Fibroblast of villous mesenchyme (primary cell): ENCODE measurements at places on chromosomes 6 and 20. TPM values are rescaled to one million over a fixed set of nuclear protein-coding genes. Genes with fewer than 3 reads are reported as not detected.

DNA sequence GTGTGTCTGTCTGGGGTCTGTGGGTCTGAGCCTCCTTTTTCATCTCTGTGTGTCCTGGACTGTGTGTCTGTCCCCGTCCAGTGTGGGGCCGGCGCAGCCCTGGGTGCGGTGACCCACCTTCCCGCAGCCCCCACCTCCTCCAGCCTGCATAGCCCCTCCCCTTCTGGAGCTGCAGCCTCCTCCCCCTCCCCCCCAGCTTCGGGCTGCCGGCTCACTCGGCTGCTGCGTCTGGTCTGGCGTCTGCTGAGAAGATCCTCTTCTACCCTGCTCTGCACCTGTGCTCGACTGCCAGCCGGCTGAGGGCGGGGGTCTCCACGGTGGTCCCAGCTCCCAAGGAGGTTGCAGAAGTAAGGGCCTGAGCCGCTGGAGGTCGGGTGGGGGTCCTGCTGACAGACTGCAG is 7.6 kb upstream of the LKAAEAR1 start:
- no peak for DNase-seq

GRCh38 chr6:1004885-1005630 is 306.8 kb upstream of the FOXQ1 start:
- peak; percentile 63 for DNase-seq

DNA sequence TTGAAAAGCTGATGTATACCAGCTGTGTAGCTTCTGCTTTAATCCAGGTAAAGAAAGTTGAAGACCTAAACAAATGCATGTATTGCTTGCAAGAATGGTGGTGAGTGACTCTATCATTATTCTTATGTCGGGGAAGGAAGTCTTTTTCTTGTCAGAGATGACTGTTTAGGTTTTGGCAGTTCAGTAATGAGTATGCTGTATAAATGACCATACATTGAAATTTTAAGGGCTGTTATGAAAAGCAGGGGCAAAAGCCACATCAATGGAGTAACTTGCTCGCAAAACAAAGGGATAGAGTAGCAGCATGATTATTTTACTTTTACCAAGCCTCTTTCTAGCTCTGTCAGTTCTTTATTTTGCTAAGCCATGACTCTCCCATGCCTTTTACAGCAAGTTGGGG is 55.9 kb upstream of the NUP153 start:
- no peak for DNase-seq

DNA sequence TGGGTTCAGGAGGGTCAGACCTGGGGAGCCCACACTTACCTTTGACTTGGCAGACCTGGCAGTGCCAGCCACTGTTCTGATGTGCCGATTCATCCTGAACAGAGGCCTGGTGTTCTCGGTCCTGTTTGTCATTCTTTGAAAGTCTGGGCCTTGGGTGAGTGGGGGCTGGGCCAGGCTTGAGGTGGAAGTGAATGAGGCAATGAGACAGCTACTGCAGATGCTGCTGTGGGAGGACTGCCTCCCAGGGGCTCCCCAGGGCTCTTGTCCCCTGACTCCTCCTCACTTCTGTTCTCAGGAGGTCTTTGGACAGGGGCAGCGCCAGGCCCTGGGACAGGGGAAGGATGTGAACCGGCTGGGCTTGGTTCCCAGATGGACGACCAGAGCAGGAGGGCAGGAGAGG is 5.6 kb upstream of the TREML4 start:
- no peak for DNase-seq

DNA sequence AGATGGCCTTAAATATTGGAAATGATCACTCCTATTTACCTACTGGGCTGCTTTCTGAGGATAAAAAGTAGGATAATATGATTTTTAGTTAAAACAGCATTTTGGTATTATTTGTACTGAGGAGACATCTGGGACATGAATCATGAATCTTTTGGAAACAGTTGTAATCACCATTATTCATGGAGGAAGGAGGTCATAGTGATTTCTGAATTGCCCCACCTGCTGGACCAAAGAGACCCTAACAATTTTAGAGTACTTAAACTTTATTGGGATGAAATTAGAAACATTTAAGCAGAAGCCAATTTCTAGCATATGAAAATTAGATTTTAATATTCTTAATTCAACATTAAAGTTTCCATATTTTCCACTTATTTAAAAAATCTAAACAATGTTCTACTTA is 108.4 kb upstream of the SIM1 start:
- DNase-seq: peak; percentile 36

DNA sequence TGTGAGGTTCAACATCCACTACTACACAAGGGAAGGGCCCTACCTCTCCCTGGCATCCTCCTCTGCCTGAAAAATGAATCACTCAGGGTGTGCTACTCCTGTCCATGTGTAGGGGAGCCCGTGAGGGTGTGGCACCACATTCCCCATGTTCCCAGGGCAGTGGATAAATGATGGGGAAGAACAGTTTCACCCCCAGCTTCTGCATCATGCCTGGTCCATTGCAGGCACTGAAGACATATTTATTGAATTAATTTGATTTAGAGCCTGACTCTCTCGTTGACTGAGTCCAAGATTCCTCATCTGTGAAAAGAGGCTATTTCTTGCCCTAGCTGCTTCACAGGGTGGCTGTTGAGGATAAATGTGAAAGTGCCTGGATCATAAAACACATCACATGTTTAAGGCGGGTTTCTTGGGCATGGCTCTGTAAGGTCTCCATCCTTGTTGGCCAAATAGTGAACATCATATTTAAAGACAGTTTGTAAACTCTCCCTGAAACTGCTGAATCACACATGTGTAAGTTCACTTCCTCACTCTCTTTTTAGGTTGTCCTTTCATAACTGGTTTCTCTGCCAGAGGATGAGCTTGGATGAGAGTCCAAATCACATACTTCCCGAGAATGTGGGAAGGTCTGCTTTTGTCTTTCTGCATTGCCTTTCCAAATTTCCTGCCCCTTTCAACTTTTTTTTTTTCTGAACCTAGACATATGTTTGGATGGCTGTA is 79.7 kb upstream of the FYN start:
- no peak for DNase-seq

- peak; percentile 7 for DNase-seq
Observed at GRCh38 chr6:170165085-170165470, 125.8 kb downstream of the DLL1 start.

- DNase-seq: peak; percentile 4
Observed at GRCh38 chr6:92354270-92354829, 1065.0 kb downstream of the EPHA7 start.

DNA sequence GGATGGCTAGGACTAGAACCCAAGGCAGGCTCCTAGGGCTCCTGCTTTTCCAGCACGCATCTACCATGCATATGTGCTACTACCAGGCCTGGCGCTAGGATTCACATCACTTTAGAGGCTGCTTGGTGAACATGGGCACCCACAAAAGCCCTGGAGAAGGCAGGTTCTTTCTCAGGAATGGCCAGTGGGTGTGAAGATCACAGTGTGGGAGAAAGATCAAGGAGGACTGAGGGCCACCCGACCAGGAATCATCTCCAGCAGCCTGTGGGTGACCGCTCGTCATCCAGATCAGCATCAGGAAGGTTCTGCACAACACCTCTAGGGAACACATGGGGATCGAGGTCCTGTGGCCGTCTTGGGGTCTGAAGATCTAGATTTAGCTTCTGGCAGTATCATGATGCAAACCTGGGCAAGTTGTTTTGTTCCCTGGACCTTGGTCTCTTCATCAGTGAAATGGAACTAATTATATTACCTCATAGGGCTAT is 27.3 kb downstream of the SRSF3 start:
- no peak for DNase-seq

GRCh38 chr20:43323592-43323991 is 133.9 kb upstream of the PTPRT start:
- DNase-seq: no peak

DNA sequence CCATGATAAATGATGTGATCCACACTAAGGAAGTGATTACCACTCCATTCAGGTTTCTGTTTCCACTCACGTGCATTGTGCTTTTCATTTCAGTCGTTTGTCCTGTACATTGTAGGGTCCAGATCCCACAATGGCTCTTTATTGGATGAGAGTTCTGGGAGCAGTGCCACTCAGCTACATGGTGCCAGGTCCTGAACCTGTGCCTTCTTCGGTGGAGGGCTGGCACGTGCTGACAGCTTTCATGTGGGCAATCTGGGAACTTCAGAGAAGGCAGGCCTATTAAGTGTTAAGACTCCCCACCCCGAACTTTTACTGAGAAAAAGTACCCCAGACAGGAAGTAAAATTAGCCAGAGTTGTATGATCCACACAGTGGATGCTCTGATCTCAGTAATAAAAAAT is 255.0 kb downstream of the ESR1 start:
- DNase-seq: no peak

GRCh38 chr6:30572148-30572547 is 906 bp downstream of the ABCF1 start:
- DNase-seq: no peak

DNA sequence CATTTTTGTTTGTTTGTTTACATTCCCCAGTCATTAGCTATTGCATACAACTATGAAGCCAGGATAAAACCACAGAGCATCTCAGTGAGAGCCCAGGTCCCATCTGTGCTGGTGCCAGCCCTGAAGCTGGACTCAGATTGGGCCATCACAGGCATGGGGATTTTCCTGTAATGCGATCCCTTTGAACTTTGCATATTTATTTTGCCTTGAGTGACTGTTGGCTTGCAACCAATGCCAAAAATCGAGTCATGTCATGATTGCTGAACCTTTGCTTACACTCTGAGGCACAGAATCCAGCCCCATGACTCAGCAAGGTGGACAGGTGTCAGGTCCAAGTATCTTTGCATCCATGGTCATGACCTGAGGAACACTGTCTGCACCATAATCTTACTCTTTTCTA is 46.2 kb upstream of the GGTLC1 start:
- DNase-seq: peak; percentile 13

- DNase-seq: peak; percentile 35
Observed at GRCh38 chr6:81844686-81845085, 92.2 kb upstream of the TENT5A start.

Gene ADAM33
- total RNA-seq: 44.8 and 53.1 TPM in 2 replicates

Gene PIGT
- 27.7 and 28.1 TPM in 2 replicates for total RNA-seq

Gene GPR6
- total RNA-seq: not detected in 2 replicates

Gene TMEM74B
- not detected in 2 replicates for total RNA-seq

Gene CGA
- 0.32 TPM in 1 of 2 replicates, not detected in the other for total RNA-seq
